ENCODE measurements at places on chromosomes 1 and 21.

- no peak for DNase-seq
Measured at GRCh38 chr1:153623101-153623500, 4.2 kb downstream of the S100A13 start.

- DNase-seq: no peak
Measured at GRCh38 chr1:204600203-204600602, 84.0 kb downstream of the MDM4 start.

DNA sequence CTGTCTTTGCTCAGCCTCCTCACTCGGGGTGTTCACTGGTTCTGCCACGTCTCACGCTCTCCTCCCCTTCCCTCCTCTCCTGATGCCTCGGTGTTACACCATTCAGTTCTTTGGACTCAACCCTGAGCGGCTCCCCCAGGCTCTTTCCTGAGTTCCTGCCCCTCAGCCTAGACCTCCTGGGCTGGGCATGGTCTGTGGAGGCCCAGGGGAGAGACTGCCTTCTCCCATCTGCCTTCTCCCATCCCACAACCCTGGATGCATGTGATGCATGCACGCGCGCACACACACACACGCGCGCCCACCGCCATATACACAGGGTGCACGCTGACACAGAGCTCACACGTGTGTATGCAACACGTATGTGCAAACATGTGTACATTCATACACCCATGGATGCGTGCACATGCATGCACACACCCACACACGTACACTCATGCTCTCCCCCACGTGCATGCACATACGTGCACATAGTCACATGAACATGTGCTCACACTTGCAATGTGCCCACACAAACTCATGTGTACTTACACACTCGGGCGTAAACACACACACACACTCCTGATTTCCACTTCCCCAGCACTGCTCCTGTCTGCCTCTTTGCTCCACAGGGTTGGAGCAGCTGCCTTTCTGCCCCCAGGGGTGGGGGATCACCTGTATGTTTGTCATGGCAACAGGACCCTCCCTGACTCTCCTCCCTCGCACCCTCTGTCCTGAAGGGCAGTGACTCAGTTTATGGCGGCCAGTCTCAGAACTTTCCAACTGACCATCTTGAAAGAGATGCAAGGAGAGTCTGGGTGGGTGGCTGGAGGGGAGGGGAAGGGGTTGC, 59.0 kb downstream of the HUNK start:
- no peak for DNase-seq

DNA sequence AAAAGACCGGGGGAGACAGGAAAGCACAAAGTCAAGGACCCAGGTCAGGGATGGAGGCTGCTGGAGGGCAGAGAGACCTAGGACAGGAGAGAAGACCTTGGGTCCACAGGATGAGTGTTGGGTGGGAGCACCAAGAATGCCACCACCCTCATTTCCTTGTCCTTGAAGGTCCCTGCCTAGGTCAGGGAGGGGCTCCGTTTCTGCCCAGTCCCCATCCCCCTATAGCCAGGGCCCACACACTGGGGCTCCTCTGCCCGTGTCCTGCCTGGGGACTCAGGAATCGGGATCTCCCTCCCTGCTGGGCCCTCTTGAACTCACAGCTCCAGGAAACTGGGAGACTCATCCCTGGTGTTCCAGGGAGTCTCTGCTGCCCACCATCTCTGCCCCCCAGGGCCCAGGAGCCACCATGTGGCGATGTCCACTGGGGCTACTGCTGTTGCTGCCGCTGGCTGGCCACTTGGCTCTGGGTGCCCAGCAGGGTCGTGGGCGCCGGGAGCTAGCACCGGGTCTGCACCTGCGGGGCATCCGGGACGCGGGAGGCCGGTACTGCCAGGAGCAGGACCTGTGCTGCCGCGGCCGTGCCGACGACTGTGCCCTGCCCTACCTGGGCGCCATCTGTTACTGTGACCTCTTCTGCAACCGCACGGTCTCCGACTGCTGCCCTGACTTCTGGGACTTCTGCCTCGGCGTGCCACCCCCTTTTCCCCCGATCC, 584 bp downstream of the TINAGL1 start:
- no peak for DNase-seq

DNA sequence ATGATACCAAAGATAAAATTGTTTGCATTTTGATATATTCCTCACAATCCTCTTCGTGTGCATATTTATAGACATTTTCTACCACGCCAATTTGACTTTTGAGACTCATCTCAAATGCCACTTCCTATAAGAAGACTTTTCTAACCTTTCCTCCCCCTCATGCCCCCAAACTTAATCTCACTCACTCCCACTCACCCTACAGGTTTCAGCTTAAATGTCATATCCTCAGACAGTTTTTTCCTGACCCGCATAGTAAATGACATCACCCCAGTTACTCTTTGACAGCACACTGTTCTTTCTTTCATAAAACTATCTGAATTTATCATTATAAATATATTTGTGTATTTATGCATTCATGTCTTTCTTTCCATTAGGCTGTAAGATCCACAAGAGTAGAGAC, 29.6 kb upstream of the RGS8 start:
- DNase-seq: no peak

DNA sequence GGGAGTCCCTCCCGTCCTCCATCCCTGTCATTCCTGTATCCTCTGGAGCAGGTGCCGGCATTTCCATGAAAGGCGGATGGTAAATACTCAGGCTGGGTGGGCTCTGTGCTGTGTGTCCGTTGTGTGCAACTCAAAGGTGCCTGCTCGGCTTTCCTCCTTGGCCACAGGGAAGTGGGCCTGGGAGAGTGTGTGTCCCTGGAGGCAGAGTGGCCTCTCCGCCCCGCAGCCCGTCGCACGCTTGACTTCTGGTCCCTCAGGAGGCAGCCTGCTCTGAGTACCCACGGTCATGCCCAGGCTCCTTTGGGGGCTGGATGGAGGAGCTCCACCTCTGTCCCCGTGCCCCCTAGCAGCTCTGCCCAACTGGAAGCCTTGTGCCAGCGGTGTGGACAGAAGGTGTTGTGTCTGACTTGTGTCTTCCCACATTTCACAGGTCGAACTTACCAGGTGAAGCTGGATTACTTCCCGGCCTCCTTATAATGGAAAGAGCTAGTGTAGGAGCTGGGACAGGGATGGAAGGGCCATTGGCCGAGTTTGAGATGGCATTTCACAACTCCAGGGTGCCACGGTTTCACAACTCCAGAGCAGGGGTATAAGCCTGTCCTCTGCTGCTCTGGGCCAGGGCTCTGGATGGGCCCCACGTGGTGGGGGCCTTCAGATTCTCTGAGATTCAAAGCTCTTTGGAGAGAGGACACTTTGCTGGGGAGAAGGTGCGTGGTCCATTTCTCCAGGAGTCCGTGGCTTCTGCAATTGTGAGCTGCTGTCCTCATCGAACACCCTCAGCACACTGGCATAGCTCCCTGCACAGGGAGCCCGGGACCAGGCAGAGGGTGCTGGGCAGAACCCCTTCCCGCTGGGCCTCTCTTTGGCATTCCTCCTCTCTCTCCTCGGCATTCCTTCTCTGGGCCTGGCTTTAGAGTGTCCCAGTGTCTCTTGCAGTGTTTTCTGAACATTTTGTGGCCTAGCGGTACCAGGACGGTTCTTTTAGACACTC, 152.7 kb upstream of the COL6A1 start:
- no peak for DNase-seq

GRCh38 chr1:110173466-110174105, 23.3 kb downstream of the SLC6A17 start:
- no peak for DNase-seq

GRCh38 chr1:246214708-246215509, 292.2 kb downstream of the SMYD3 start:
- peak; percentile 42 for DNase-seq

GRCh38 chr1:30527511-30528140, 195.8 kb downstream of the MATN1 start:
- DNase-seq: no peak

DNA sequence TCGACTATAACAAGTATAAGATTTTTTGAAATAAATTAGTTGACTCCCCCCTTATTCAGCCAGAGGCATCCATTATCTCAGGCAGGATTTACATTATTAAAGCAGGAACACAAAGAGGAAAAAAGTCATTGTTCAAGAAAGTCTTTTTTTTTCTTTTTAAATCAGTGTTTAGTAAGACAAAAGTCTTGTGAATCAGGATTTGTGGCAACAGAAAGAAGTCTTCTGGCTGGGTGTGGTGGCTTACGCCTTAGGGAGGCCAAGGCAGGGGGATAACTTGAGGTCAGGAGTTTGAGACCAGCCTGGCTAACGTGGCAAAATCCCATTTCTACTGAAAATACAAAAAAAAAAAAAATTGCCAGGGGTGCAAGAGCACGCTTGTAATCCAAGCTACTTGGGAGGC, 505.5 kb downstream of the LMO4 start:
- DNase-seq: no peak

- DNase-seq: peak; percentile 42
Measured at GRCh38 chr1:227805606-227806197, 9.8 kb upstream of the PRSS38 start.

DNA sequence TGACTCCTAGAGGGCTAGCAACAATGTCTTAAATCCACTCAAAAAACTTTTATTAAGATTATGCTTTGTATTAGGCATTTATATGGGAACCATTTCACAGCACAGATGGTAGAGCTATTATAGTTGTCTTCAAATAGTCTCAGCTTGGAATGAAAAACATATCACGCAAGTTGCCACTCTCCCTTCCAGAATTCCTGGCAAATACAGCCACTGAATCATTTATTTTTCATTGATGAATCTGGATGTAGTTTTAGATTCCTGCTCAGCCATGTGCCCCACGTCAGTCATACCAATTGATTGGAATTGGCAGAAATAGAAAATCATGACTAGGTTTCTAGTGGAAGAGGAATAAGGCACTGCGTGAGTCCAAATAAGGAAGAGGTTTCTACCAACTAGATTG, 165.2 kb downstream of the PLA2G4A start:
- no peak for DNase-seq

DNA sequence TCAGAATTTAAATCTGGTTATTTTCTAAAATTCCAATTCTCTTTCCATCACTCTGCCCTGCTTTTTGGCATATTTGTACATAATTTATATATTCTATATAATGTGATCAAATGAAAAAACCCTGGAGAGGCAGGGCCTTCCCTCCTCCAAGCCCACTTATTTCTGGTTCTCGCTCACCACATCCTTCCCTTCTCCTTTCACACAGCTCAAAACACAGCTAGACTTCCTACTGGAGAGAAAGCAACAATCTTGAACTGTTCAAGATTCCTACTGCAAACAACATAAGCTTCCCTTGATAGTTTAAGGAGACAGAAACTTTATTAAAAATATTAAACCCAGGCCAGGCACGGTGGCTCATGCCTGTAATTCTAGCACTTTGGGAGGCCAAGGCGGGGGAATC, 7.6 kb upstream of the AIM2 start:
- DNase-seq: no peak

DNA sequence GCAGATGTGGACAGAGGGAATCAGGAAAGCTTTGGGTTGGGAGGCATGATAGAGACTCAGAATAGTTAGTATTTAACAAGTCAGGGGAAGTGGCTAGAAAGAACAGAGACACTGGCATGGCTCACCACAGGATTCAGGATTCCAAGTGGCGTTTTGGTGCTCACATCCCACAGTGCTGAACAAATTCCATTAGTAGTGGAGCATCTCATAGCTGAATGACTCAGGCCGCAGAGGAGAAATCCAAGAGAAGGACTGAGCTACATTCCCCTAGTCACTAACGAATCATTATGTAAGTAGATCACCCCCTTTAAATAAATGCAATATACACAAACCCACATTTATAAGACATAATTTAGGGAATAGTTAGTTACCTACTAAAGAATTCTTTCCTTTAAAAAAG, 5.0 kb upstream of the KCNJ9 start:
- DNase-seq: no peak

DNA sequence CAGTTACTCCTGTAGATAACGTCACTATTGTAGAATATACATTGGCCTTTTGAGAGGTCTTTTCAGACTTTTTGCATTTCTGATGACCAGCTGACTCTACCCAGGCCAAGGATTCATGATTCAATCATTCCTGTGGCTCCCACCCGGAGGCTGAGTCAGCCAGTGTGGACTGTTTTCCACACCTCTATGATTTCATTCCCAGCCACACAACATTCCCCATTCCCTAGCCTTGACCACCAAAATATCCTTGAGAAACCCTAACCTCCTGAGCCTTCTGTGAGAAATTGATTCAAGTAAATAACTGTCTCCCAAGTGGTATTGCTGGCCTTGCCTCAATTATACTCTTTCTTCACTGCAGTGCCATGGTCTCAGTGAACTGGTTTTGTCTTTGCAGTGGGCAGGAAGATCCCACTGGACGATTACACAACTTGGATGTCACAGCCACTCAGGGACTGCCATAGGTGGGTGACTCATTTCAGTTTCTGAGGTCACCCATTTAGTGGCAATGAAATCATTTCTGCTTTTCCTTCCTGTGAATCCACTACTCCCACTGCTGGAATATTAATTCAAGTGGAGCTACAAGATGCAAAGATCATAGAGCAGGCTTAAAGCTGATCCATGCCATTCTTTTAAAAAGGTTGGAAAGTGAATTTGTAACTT, 518.6 kb upstream of the ZP4 start:
- DNase-seq: peak; percentile 98
